ENCODE measurements at places on chromosomes 6 and 20.
A peak's percentile ranks its signal among the peaks of the same experiment; 100 is the strongest.

DNA sequence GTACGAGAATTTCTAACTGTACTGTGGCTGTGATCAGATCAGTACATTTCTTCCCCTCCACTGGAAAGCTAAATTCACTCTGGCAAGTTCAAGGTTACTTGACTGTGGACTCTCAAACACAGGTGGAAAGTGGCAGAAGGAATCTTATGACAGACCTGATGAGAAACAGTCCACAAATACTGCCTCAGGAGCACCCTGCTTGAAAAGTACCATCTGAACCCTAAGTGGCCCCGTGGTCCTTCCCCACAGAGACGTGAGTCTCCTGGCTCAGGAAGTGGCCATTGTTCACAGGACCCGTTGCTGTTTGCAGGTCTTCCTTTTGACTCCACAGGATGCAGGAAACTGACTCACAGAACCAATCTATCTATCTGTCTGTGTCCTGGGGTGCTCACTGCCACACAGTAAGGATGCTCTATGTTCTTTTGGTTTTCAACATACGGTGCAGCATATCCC, 47.5 kb upstream of the NHSL1 start:
- DNase-seq: no peak

- peak; percentile 77 for DNase-seq
Observed at GRCh38 chr6:36724514-36725390, 27.1 kb downstream of the RAB44 start.

DNA sequence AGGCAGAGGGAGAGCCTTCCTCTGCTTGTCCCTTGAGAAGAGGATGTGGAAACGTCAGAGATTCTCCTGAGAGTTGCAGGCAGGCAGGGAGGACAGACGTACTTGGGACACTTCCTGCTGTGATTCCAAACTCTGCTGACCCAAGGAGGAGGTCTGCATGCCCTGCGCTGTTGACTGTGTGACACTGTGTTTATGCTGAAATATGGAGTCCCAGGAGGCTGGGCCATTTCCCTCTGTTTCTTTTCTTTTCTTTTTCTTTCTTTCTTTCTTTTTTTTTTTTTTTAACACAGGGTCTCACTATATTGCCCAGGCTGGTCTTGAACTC, 63.5 kb upstream of the BHLHE23 start:
- DNase-seq: no peak

DNA sequence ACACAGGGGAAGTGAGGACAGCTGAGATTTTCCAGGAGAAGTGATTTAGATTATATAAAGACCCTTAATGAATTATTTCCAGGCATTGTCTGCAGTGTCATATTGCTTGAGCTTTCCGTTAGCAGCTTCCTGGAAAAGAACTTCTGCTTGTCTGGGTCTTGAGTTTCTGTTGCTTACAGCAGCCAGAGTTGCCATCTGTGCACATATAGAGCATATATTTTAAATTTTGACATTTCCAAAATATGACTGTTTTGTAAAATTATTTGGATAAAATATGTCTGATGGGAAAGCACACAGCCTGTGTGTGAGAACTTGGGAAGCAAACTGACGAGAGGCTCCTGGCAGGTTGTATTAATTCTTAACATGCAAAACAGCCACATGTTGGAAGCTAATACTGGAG, 21.0 kb upstream of the NKX2-2 start:
- no peak for DNase-seq

DNA sequence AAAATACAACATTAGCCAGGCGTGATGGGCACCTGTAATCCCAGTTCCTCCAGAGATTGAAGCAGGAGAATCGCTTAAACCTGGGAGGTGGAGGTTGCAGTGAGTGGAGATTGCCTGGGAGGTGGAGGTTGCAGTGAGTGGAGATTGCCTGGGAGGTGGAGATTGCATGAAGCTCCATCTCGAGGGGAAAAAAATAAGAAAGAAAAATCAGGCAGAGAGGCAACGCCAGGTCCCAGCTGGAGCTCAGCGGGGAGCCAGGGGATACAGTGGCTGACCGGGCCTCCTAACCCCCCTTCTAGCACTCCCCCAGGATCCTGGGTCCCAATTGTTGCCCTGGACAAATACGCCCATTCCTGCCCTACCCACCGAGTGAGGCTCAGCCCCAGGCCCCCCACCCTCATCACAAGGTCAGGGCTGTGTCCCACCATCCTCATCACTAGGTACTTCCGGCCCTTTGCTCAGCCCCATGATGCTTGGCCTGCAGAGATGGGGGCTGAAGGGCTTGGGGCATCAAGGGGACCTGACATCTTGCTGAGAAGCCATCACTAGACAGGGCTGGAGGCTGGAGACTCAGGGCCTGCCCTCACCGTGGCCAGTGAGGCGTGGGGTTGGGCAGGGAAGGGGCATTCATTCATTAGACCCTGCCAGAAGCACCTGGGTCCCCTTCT, 1.9 kb downstream of the OGFR start:
- no peak for DNase-seq

- no peak for DNase-seq
Observed at GRCh38 chr6:79038061-79038460, 40.0 kb downstream of the PHIP start.
